ENCODE measurements at places on chromosomes 3 and 15.

- no peak for DNase-seq
These were observed 89.8 kb downstream of the ARHGEF26 start for GRCh38 chr3:154210986-154211385.

DNA sequence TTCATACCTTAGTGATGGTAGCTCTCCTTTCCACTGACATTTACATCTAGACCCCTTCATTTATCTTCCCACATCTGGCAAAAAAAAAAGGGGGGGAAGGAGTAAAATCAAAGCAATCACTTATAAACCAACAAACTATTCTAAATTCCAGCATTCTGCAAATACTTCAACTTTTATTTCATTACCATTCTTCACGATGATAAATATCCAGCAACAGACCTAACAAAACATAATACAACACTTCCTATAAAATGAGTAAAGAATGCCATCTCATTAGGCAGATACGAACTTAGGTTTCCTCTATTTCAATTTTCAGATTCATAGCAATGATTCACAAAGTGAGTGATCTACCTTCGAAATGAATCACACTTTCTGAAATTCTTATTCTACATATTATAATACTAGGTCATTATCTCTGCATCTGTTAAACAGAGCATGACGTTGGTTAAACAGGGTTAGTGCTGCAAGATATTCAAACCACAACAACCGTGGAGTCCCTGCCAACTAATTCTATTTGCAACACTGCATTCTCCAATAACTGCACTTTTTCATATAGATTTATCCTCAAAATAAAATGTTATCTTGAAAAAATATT is at the start of gene LRRFIP2:
LRRFIP2 (minus strand) TSS at position 51 of the 595 bp plus-strand sequence. CDS start 25,599 bp downstream, outside the sequence.
- DNase-seq = no peak

GRCh38 chr15:92883163-92883875 is 16.8 kb upstream of the CHD2 start:
- peak; percentile 42 for DNase-seq

DNA sequence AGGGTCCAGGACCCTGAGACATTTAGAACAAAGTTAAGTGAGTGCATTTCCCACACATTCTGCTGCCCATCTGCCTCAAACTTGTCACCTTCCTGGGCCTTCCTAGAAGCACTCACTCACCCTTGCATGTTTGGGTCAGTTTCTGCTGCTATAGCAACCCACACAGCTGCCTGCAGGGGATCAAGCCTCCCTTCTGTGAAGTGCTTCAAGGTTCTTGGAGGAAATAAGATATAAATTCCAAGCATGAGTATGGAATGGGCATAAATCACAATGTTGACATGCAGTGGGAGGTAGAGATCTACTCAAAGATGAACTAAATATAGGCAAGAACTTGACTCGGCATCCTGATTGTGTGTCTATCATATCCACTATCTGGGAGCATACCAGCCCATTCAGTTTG is 140.4 kb downstream of the SLC9A9 start:
- no peak for DNase-seq

DNA sequence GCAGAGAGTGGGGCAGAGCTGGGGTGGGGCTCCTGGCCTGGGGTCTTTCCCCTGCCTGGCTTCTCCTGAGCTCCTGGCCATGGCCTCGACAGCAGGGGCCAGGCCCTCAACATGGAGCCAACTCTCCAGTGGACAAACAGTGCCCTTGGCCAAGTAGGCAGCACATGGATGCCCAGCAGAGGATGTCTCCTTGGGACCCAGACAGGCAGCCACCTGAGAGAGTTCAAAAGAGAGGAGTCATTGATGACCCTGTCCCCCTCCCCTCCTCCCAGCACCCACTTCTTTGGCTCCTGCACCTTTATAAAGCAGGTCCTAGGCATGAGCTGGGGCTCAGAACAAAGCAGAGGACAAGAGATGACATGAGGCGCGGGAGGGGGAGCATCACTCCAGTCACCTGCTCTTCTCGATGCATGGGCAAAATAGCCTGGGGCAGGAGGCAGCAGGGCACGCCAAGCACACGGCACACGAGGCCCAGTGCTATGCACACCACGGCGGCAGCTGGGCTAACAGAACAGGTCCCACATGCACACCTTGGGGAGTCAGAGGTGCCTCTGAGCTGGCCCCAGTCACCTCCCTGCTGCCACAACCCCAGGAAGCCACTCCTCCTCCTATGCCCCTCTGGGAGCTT is 27.4 kb downstream of the SHISA5 start:
- DNase-seq = no peak

DNA sequence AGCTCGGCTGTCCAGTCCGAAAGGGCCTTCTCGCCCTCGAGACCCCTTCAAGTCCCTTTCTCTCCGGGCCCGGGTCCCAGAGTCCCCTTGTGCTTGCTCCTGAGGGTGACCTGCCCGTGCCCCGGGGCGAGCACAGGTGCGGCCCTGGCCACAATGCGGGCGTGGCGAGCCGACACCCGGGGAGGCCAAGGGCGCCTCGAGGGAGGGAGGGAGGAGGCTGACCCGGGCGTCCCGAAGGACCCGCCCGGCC is 810 bp upstream of the MEF2A start:
- no peak for DNase-seq

GRCh38 chr3:50396502-50396901 is 37.2 kb upstream of the TMEM115 start:
- no peak for DNase-seq

- no peak for DNase-seq
These were observed 92.5 kb downstream of the ADAMTS17 start for GRCh38 chr15:100249096-100249815.

- no peak for DNase-seq
These were observed 2.2 kb upstream of the CPEB1 start for GRCh38 chr15:82649226-82649999.

- no peak for DNase-seq
These were observed 1247.2 kb downstream of the ROBO2 start for GRCh38 chr3:78287085-78287484.

DNA sequence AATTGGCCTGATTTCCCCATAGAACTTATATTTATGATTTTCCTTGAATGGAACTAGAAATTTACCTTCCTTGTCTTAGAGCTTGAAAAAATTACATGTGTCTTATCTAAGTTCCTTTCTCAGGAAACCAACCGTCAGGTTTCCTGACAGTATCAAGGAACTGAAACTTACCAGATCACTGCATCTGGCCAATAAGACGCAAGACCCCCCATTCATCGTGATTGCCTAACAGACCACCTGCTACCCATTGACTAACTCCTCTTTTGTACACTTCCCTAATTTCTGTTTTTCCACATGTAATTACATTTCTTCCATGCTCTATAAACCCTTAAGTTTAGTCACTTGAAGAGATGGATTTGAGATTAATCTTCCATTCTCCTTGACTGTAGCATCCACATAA is 517.2 kb upstream of the CBLB start:
- no peak for DNase-seq

- no peak for DNase-seq
These were observed 19.4 kb downstream of the SHOX2 start for GRCh38 chr3:158086776-158087175.

- no peak for DNase-seq
These were observed 156.6 kb downstream of the NR1D2 start for GRCh38 chr3:24101676-24102168.

DNA sequence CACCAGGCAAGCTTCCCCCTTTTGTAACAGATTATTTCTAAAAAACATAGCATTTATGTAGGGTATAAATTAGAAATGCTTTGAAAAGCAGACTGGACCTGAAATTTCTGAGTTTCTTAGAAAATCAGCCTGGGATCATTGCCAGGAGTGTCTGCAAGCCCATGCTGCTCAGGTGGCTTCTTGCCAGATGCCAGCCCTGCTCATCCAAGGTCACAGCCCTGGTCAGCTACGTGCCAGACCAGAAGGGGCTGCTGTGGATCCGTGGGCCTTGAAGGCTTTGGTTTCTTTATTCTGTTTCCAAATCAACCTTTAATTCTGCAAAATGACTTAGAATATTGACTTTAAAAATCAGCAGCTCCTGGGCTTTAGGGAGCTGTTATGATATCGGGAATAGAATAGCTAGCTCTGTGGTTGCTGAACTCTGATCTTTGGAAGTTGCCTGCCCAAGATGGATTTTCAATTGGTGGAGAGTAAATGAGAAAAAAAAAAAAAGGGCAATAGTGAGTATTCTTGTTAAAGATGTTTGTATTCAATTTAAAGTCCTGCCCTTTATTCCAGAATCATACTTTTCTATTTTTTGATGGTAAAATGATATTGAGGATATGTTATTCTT is 370.1 kb upstream of the ONECUT1 start:
- no peak for DNase-seq

- no peak for DNase-seq
These were observed 35.6 kb downstream of the ABCC5 start for GRCh38 chr3:183981990-183982644.

DNA sequence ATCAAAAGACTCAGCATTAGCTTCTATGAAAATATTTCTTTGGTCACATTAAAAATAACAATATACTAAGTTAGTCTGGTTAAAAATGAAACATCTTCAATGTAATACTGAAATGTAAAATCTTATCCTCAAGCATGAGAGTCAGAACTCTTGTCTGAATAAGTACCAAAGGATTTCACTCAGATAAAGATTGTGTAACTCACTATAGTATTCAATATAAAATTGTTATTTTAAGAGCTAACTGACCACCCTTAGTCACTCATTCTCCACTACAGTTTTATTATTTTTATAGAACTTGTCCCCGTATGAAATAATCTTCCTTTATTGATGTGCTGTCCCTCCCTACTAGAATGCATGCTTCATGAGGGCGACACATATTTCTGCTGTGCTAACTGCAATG is 426.3 kb downstream of the MECOM start:
- no peak for DNase-seq

DNA sequence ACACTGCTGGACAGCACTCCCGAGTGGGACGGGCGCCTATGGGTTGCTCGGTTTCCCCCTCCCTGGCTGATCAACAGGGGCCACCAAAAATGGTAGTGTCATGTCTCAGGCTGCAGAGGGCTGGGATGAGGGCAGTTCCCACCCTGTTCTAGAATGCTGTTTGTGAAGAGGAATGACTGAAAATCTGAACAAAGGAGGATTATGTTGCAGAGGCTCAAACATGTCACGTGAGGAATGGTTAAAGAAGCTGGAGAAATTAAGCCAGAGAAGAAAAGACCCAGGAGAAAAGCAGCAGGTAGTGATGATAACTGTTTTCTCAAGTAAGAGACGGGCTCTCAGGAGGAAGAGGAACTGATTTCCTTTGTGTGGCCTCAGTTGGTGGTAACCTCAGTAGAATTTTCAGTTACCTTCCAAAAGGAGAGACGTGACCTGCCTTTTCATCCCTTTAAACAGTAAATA is 10.4 kb downstream of the SPG21 start:
- DNase-seq = no peak

GRCh38 chr3:134846911-134847317 is 51.9 kb downstream of the EPHB1 start:
- no peak for DNase-seq

- DNase-seq = no peak
These were observed 15.1 kb downstream of the UBE2E1 start for GRCh38 chr3:23820888-23821287.

GRCh38 chr3:110470310-110470709 is 601.3 kb upstream of the NECTIN3 start:
- no peak for DNase-seq

DNA sequence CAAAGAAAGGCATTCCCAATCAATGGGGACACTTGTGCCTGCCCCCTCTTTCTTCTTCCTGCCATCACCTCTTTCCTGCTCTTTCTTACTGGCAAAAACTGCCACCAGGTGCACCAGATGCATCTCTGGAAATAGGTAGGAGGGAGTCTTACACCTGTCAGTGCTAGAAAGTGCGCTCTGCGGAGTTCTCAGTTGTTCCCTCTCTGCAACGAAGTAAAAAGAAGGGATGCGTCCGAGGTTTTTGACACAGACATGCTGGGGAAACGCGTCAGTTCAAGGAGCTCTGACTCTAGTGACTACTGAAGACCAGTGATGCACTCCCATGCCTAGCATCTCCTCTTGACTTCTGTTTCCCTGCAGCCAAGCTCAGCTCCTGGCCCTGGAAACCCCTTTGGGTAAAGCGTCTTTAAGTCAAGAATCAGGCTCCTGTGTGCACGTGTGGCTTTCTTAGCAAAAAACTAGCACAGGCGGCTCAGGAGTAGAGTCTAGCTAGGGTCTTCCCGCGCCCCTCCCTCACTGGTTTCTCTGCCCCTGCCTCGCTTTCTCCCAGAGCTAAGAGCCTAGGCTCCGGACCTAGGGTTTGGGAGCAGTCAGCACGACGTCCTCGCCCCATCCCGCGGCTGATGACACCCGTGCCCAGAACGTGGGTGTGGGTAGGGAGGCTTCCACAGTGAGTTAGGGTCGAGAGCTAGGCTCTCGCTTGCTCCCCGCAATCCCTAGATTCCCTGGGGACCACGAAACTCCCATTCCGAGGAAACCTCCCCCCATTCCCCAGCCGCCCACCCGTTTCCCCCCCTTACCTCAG is 564 bp upstream of the GRM7 start:
- no peak for DNase-seq

GRCh38 chr3:170323331-170323730 is 34.2 kb upstream of the SKIL start:
- DNase-seq = no peak

GRCh38 chr3:129690406-129690805 is 83.9 kb upstream of the PLXND1 start:
- DNase-seq = peak; percentile 30

DNA sequence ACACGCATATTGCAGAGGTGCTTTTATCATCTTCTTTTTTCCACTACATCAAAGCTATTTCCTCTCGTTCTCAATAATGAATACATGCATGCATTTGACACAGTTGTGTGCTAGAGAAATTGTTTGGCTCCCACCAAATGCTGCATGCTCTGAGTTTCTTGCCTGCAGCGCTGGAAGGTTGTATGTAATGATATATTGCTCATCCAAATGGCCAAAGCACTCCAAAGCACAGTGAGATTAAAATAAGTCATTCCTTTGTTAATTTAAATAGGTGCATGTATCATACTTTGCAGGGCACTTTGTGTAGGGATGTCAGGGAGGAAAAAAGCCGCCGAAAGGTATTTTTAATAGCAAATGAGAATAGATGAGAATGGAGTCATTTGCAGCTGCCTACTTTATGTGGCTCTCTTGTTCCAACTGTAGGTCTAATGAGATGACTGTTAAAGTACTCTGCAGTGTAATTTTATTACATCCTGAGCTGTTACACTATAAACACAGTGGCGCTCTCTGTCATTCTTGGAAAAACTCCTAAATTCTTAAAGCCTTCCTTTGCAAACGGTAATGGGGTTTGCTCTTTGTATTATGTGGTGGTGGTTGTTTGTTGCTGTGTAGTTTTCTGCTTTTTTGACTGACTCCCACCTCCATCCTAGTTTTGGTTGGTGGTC is 56.9 kb upstream of the SKOR1 start:
- DNase-seq = no peak

DNA sequence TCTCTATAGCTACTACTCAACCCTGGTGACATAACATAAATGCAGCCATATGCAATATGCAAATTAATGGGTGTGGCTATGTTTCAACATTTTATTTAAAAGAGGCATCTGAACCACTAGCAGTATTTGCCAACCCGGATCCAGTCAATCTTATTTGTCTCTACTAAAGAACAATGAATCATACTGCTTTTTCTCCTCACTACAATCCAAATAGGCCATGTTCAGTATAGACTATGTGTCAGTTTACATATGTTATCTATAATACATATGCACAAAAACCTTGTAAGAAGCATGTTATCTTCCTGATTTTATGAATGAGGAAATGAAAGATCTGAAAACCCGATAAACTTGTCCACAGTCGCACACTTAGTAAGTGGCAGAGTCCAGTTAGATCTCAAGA is 125.7 kb downstream of the STAG1 start:
- no peak for DNase-seq
